Activated gamma-delta T cell treated with Interleukin-2 at 50 U/mL for 16 hours (primary cell): ENCODE measurements at places on chromosomes 6 and 20.

DNA sequence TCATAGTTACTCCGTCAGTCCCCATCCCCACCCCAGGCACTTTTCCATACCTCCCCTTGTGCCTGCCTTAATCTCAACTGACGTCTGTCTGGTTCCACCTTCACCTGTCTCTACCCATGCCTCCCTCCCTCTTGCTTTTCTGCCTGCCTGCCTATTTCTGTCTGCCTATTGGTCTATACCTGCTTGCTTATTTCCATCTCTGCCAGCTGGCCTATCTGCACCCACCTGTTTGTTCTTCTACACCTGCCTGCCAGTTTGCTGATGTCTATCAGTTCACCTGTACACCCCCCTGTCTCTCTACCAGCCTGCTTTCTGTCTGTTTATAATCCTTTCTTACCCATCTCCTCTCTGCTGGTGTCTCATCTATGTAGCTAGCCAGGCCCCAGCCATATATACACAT is 87.5 kb downstream of the RALGAPA2 start:
- DNase-seq, result no peak

- no peak for DNase-seq
Observed at GRCh38 chr6:118485601-118486550, 62.2 kb upstream of the PLN start.

DNA sequence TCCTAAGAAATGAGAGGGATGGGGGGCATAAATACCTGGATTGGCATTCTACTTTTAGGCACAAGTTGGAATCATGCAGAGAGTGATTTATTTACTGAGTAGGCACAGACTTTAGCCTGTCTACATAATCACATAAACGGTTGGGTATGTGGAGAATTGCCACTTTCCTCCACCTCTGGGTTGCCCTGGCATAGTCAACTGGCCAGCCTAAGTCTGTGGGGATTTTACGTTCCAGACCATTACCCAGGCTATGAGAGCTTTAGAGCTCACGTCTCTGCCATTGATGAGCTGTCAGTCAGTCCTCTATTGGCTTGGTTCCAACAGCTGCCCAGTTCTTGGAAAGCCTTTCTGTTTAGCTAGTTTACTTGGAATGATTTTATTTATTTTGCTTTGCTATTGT is 5.0 kb upstream of the BHLHE23 start:
- DNase-seq, result no peak

DNA sequence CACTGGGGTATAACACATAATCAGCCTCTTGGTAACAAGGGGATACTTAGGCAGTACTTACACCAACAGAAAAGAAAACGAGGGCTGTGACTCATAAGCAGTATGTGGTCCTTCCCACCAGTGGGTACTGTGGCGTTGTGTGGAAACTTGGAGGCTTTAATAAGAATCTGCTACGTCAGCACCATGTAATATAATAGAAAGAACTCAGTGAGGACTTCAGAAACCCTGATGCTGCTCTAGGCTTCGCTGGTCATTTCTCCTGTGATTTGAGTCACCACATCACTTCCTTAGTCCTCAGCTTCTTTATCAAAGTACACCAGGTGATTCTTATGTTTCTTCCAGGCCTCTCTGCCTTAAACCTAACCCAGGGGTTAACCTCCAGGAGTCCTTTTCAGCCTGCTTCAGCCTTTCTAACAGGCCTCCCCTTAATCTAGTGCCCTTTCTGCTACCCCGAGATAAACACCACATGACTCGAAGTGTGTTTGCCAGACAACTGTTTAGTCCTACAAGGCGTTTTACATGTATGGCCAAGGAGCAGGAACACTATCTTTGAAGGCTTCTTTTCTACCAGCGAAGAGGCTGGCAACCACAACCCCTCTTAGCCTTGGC is 68.5 kb downstream of the FYN start:
- peak; percentile 58 for DNase-seq

GRCh38 chr6:95882371-95882770 is 133.4 kb upstream of the FUT9 start:
- DNase-seq, result no peak

DNA sequence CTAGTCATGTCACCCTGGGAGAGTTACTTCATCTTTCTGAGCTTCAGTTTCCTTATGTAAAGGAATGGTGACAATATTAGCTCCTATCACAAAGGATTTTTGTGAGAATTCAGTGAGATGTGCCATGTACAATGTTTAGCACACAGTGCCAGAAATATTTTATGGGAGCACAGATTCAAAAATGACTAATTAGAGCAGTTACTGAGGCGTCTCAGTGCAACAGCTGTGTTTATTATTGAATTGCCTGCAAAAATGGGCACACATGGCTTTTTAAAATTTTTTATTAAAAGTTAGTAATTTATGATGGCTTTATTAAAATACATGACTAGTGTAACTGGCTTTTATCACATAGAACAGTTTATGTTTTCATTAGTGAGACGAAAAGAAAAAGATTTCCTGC is 134.3 kb upstream of the AHI1 start:
- DNase-seq, result no peak

GRCh38 chr6:152734630-152735029 is 16.0 kb upstream of the VIP start:
- DNase-seq, result no peak

DNA sequence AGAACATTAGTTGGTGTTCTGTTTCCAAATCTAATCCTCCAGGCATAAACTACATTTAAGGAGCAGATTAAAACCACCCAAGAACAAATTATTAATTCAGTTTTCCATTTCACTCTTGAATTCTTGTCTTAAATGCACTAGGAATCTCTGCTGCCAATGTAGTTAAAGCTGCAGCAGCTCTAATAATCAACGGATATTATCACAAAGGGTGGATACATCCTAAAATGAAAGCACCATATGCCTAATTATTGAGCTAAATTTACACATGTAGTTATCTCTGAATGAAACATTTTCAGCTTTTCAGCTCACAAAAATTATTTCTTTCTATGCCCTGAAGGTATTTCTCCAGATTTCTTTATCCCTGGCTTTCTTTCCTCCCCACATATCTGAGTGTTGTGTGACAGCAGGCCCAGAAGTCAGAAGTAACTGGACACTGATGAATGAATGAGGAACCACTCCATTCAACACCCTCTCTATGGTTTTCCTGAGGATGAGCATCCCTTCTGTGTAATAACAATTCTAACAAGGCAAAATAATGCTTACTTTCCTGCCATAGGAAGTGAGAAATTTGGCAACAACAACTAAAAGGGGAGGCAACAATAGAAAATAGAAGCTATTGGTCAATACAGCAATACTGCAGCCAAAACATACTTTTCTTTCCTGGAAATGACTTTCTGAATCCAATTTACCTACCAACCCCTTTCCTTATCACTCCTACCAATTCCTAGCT is 14.9 kb downstream of the MAN1A1 start:
- DNase-seq, result no peak

DNA sequence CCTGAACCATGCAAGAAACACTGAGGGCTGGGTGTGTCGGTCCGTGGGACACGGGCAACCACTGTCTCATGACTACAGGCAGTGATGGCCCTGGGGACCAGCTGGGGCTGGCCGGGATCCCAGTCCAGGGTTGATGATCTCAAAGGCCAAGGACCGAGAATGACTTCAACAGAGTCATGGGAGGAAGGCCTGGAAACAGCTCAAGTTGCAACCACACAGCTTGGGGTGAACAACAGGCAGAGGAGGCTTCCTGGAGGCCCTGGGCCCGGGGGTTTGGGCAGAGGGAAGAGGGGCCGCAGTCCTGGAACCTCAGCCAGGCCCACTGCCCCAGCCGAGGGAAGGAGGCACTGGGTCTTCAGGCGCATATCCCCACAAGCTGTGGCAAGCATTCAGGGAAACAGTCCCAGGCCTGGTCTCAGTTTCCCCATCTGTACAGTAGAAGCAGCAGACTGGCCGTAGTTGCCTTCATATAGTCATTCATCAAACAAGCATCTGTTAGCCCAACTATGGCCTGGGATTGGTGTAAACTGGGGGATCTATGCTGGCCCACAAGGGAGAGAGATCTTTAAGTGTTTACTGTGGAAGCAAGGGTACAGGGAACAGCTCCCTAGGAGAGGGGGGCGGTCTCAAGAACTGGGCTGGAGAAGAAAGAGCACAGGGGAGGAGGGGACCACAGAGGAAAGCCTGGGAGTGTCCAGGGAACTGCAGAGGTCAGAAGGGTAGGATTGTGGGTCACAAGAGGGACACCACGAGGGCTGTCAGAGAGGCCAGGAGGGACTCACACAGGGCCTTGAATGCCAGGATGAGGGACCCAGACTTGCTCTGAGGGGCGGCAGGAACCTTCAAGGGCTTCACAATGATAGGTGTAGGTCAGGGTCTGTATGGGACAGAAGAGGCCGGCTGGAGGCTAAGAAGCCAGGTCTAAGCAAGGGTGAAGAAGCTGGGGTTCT is 2.1 kb downstream of the MYL9 start:
- no peak for DNase-seq

DNA sequence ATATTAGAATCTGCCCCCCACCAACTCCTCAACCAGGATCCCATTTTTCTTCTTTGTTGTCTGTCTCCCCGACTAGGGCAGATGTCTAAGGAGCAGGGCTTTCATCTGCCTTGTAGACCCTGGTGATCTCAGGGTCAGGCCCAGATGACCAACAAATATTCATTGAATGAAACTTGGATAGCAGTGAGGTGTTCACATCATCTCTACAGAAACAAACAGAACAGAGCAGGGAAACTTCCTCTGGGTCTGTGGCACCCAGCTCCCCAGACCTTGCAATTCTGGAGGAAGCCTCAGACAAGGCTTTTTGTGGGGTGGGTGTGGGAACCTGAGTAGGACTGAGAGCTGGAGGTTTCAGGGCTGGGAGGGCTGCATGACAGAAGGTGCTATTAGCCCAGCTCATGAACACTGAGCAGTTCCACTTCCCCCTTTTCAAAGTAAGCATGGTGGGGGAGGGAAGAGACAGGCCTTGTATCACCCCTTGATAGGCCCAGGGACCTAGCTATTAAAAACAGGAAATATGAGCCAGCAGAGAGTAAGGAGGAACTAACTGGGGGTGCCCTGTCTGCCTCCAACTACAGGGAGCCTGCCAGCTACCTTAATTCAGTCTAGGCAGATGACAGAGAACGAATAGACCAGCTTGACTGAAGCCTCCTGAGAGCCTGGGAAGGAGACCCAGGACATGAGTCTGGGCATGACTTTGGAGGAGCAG is 37.3 kb upstream of the TOP1 start:
- DNase-seq, result peak; percentile 7

GRCh38 chr20:24097506-24098245 is 109.1 kb upstream of the GGTLC1 start:
- DNase-seq, result no peak

- DNase-seq, result no peak
Observed at GRCh38 chr6:131946992-131947955, 3.9 kb downstream of the CCN2 start.

- DNase-seq, result no peak
Observed at GRCh38 chr6:90403489-90404381, 107.1 kb upstream of the BACH2 start.

DNA sequence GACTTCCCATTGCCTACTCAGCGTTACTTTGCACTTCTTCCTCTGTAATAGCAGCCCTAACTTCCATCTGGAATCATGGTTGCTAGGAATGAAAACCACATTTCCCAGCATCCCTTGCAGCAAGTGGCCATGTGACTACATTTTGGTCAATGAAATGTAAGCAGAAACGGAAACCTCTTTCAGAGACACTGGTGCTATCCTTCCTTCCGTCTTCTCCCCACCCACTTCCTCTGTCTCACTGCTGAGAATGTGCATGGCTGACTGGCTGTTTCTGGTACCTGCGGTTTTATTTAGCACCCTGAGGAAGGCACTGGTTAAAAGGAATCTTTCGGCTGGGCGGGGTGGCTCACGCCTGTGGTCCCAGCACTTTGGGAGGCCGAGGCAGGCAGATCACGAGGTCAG is 107.4 kb downstream of the SCML4 start:
- DNase-seq, result peak; percentile 75

GRCh38 chr6:99467509-99468106 is 42.5 kb upstream of the PNISR start:
- no peak for DNase-seq

DNA sequence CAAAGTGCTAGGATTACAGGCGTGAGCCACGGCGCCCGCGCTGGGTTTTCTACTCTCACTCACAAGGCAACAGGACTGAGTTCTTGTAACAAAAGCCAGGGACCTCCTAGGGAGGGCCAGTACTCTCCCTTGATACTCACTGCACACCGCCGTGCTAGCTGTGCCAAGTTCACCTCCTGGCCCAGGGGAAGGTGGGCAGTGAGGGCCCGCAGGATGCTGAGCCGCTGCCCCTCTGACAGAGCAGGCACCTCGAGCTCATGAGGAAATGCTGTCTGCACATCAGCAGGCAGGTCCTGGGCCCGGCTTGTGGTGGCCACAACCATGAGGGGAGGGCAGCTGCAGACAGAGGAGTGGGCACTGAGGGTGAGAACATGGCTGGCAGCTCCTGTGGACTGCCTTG is 6.7 kb downstream of the GNMT start:
- no peak for DNase-seq

DNA sequence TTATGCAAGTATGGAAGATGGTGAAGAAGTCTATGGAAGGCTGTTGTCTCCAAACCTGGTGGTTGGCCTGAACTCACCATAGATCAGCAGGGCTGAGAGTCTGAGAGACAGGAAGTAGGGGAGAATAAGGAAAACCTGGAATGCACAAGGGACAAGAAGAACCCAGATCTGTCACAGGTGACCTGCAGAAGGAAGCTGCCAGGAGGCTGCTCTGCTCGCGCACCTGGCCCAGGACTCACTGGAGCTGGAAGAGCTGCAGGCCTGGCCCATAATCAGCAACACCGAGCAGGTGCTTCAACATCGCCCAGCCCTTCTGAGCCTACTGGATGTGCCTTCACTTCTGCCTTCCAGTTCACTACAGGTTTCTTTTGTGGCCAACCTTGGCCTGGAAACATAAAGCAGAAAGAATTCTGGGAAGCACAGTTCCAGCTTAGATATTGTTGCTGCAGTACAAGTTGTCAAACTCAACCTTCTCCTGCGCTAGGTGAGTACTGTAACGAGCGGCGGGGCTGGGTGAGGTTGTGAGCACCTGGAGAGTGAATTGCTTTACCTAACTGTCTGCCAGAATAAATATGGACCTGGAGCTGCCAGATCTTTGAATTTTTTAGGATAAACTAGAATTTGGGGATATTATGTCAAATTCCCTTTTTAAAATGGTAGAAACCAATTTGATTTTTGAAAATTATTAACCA is 82.4 kb downstream of the CDH26 start:
- no peak for DNase-seq

DNA sequence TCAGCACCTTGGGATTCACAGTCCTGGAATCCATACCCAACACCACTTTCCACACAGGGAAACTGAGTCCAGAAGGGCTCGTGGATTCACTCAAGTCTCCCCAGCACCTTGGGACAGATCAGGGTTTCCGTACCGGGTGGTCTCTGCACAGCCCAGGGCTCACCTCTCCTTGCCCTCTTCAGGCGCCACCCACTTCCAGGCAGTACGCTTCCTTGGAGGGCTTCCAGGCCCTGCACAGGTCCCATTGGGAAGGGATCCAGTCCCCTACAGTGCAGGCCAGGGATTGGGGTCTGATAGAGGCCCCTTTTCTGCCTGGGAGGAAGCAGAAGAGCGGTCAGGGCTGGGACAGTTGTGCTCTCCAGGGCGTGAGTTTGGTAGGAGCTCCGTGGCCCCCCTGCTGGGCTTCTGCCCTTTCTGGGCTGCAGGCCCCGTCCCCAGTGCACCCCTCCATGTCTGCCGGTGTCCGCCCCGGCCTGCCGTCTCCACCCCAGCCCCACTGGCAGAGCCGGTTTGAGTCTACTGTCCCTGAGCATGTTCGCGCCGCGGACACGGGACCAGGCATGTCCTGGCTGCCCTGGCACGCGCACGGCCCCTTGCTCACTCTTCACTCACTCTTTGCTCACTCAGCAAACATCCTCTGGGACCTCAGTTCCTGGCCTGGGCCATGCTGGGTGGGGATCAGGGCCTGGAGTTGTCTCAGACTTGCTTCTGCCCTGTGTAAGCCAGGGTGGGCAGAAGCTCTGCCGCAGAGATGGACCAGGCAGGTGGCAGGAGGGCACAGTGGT is 12.6 kb downstream of the SRC start:
- no peak for DNase-seq
